Ureter (tissue), 1 donor: ENCODE measurements at places on chromosomes 16 and 17. TPM values are rescaled to one million over a fixed set of nuclear protein-coding genes. Genes with fewer than 3 reads are reported as not detected.

GRCh38 chr17:75774471-75774990, 9.5 kb upstream of the GALK1 start:
- DNase-seq, result no peak

DNA sequence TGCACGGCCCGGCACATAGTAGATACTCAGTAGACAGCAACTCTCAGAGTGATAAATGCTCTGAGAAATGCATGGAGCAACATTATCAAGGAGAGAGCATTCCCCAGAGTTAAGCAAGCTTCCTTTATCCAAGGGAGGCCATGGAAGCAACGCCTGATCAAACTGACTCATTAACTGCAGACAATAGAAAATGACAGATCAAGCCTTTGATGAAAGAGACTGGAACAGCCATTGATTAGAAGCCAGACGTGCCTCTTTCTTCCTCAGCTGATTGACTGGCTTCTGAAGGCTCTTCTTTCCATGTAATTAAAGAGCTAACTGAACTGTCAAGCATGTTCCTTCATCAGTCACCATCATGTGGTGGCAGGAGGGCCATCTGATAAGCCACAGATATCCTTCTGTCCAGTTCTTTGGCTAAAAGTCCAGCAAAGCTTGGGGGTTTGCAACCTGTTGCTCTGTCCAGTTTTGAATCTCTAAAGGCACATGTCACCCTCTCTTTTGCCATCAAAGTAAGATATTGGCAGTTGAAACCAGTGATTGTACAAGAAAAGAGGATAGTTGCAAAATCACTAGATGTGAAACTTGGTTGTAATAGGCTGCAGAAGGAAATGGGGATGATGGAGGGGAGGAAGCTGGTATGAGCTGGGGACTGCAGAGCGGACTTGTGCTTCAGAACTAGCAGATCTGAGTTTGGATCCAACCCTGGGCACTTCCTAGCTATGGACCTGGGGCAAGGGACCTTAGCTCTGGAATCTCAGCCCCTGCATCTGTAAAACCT, 188.0 kb downstream of the HAPSTR1 start:
- DNase-seq, result no peak

DNA sequence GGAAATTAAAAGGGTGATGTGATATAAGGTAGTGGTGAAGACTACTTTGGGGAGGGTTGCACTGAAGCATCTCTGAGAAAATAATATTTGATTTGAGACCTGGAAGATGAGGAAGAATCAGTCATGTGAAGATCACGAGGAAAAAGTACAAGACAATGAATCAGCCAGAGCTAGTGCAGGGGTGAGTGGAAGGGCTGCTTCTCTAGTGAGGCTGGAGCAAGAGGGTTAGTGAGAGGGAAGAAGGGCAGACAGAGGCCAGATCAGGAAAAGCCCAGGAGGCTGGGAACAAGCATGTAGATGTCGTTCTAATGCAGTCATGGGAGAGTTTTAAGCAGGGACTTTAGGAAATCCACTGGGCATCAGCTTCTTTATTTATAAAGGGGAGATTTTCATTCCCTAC, 504.2 kb upstream of the SALL1 start:
- no peak for DNase-seq

DNA sequence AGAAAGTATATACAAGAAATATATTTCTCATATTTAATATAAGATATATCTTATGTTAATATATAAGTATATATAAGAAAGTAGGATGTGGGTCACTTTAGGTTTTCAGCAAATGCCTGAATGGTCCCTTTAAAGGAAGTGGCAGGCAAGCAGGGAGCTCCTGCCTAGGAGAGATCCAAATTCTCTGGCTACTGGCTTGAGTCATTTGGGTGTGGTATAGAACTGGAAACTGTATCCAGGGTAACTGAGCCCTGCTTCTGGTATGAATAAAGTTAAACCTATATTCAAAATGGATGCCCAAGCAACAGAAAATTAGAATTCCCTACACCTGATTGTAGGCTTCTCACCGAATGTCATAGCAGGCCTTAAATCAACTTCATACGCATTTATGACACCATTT, 144.4 kb downstream of the ZNF18 start:
- no peak for DNase-seq

DNA sequence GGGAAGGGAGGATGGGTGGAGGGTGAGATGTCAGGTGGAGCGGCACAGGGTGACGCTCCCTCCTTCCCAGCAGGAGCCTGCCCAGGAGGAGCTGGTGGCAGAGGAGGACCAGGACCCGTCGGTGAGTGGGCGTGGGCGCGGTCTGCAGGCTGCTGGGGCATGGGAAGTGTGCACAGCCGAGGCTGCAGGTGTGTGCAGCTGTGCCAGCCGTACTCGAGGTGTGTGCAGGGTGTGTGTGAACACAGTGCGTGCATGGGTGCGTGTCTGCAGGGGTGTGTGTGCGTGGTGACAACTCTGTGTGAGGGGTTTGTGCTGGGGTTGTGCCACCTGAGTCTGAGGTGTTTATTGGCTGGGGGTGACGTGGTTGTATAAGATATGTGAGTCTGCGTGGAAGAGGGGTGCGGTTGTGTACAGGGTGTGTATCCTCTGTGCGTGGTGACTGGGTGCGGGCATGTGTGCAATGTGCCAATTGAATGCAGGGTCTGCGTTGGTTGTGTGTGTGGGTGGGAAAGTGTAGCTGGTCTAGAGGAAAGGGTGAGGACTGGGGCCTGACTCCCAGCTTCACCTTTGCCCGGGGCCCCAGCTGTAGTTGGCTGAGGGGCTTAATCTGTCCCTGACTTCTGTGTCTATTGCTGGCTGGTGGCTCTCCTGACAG, 670 bp downstream of the TNFSF12 start:
- DNase-seq, result no peak

- peak; percentile 72 for DNase-seq
Observed at GRCh38 chr17:20944014-20944865, 98.6 kb downstream of the USP22 start.

DNA sequence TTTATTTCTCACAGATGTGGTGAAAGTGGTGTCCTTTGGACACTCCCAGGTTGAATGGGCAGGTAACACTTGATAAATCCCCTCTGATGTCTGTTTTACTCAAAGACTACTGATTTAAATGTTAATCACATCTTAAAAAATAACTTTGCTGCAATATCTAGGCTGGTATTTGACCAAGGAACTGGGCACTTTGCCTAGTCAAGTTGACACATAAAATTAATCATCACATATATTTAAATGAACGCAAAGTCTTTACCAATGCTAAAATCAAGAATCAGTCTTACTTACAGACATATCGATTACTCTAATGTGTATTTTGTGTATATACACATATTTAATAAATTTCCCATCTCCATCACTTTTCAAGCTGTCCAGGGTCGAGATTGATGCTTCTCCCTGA, 7.0 kb downstream of the MT2A start:
- DNase-seq, result no peak

DNA sequence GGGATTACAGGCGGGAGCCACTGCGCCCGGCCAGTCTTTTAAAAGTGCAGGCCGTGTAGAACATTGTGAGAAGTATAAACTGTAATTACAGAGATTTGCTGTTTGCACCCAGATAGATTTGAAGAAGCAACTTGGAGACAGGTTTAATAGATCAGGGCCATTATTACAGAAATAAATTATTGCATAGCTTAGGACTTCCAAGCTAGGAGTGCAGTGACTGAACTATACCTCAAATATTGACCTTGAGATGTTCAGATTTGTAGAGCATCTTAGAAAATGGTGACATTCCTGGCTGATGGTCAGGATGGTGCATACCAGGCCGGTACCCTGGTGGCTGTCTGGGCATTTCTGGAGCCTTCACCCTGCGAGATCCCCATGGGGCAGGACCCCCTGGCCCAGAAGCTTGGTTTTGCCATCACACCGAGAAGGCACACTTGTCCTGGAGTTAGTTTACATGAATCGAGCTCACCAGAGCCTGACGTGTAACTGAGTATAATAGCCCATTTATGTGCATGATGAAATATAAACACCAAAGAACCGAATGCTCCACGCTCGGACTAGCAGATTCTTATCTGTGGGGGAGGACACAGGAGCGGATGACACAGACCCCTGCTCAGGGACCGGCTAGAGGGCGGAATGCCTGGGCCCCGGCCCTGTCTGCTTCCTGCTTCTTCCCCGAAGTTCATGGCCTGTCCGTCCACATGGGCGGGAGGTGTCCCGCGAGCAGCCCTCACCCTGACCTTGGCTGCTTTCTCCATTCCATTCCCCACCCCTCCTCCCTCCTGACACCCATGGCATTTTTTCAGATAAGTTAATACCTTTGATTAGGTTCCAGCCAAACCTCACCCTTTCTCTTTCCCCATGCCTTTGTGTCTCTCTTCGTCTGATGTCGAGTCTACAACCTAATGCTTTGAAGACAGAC, 32.1 kb downstream of the CCDC40 start:
- peak; percentile 73 for DNase-seq

DNA sequence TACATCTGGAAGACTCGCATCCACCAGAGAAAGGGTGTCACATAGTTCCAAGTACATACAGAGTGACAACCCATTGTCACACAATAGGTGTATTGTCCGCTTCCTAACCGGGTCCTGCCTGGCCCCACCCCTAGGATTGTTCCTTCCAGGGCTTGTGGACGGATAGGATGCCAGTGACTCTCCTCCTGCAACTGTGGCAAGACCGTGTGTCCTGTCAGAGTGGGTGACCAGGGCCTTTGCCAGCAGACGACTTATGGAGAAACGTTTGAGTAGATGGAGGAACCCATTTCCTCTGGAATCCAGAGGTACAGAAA, 258.4 kb downstream of the CPPED1 start:
- no peak for DNase-seq

DNA sequence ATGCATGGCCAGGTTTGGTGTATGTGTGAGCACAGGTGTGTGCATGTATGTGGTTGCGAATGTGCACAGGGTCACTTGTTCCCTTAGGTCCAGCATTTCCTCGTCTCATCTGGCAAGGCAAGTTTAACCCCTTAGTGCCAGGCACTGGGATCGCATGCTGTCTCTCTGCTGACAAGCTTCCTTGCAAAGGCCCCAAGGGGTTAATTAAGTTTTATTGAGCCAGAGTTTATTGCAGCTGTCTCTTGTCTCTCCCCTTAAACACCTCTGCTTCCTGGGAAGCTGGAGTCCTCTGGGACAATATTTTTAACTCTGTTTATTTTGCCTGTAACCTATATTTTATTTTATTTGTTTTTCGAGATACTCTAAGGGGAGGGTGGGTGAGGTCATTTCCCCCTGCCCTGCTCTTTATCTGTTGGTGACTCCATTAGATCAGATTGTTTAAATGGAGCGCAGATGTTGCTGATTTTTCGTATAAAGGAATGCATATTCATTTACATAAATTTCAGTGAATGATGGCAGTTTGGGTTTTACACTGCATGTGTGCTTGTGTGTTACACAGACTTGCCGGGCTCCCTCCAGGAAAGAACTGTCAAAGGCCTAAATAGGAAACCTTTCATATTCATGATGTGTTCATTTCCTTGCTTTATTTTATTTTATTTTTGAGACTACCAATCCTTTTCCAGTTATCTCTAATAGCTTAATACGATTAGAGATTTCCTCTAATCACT, 99.7 kb downstream of the CBLN1 start:
- DNase-seq, result no peak

DNA sequence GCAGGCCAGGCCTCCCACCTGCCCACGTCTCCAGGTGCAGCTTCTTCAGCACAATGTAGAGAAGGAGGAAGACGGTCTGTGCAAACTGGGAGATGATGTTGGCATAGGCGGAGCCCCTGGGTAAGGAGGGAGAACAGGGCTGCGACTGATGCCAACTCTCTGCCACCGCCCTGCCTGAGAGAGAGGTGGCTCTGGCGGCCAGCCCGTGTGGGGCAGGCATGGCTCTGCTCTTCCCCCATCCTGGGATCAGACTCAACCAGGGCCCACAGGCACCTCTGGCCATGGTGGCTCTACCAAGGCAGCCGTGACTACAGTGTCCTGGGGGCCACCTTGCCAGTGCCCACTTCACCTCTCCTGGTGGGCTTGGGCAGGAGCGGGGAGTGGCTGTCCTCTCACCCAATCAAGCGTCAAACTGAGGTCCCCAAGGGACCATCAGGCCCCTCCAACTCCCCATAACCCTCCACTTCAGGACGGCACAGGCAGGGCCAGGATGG, 8.6 kb downstream of the SLC47A2 start:
- no peak for DNase-seq

- DNase-seq, result no peak
Observed at GRCh38 chr17:51419476-51419875, 159.1 kb downstream of the UTP18 start.

- DNase-seq, result no peak
Observed at GRCh38 chr17:57486882-57487301, 230.6 kb downstream of the MSI2 start.

GRCh38 chr16:30875871-30876801, 17.7 kb downstream of the BCL7C start:
- DNase-seq, result no peak

DNA sequence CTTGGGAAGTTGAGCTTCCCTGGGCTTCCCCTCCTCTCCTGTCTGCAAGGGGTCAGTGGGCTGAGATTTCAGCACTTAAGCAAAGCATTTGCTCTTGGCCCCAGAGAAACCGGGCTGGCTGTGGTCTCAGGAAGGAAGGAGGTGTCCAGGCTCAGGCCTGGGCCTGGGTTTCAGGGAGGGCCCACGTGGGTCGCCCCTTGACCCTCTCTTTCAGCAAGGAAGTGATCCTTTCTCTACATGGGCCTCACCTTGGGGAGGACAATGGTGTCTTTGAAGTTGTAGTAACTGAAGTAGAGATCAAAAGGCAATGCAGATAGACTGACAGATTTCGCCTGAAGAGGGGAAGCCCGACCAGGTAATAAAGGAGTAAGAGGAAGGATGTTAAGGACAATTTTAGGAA, 2.7 kb downstream of the NOD2 start:
- DNase-seq, result no peak

The CA5A gene
- not detected for total RNA-seq

The FAM83G gene
- 8.3 TPM for total RNA-seq

The SRCIN1 gene
- total RNA-seq, result 22.6 TPM

The KRT20 gene
- total RNA-seq, result 4.7 TPM

The LPO gene
- total RNA-seq, result not detected

The GRB2 gene
- 79.0 TPM for total RNA-seq

The ENGASE gene
- 119 TPM for total RNA-seq

The CA7 gene
- total RNA-seq, result not detected

The HOXB4 gene
- total RNA-seq, result 28.7 TPM
